Activated naive CD8-positive, alpha-beta T cell treated with anti-CD3 and anti-CD28 coated beads, Interleukin-2, amount 10 ng/mL, durations not matched to agents 7 days and 5 days (primary cell): ENCODE measurements at places on chromosomes 11 and 22. TPM values are rescaled to one million over a fixed set of nuclear protein-coding genes. Genes with fewer than 3 reads are reported as not detected.
A peak's percentile ranks its signal among the peaks of the same experiment; 100 is the strongest.

GRCh38 chr11:95148406-95148805 is 58.8 kb downstream of the ENDOD1 start:
- no peak for DNase-seq
- no peak overlapping the region for H3K27ac ChIP-seq
- no peak overlapping the region for H3K4me3 ChIP-seq
- H3K4me1 ChIP-seq = peaks cover 24% of the 10 kb centered on the region
- no peaks in the 10 kb centered on the region for H3K36me3 ChIP-seq
- H3K27me3 ChIP-seq = peaks cover 22% of the 10 kb centered on the region

- H3K36me3 ChIP-seq = no peaks in the 10 kb centered on the region
- H3K4me3 ChIP-seq = no peak overlapping the region
- peaks cover 3% of the 10 kb centered on the region for H3K4me1 ChIP-seq
- no peak for DNase-seq
These were observed 58.9 kb downstream of the FLRT1 start for GRCh38 chr11:64094463-64095260.

DNA sequence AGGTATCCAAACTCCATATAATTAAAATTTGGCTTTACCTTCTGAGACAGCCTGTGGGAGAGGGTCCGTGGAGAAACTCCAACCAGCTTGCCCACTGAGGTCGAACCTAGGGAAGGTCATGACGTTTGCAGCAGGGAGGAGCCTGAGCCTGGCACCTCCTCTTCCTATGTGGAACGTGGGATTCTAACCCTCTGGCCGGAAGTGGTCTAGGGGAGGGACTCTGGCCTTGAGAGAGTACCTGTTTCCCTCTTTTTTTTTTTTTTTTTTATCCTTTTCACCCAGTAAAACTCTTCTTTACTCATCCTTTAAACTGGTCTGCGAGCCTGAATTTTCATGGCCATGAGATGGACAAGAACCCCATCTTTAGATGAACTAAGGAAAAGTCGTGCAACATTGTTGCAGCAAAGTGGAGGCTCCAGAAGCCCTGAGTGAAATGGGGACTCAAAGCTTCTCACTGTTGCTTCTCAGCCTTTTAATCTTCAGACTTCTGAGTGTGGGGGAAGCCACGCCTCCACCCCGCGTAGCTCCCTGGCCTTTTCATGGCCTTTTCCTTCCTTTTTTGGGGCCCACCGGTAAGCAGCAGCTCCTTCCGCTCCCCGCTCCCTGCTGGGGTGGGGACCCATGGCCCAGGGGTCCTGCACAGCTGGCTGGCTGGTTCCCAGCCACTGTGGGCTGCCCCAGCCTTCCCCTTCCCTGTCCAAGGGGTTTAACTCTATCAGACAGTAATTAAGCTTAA is 1359.9 kb downstream of the LRRC4C start:
- H3K27me3 ChIP-seq = no peaks in the 10 kb centered on the region
- no peaks in the 10 kb centered on the region for H3K36me3 ChIP-seq
- no peak overlapping the region for H3K4me3 ChIP-seq
- DNase-seq = no peak

- H3K27me3 ChIP-seq = no peaks in the 10 kb centered on the region
- no peak for DNase-seq
- no peak overlapping the region for H3K4me3 ChIP-seq
These were observed 5.0 kb upstream of the MMP12 start for GRCh38 chr11:102879801-102880200.

DNA sequence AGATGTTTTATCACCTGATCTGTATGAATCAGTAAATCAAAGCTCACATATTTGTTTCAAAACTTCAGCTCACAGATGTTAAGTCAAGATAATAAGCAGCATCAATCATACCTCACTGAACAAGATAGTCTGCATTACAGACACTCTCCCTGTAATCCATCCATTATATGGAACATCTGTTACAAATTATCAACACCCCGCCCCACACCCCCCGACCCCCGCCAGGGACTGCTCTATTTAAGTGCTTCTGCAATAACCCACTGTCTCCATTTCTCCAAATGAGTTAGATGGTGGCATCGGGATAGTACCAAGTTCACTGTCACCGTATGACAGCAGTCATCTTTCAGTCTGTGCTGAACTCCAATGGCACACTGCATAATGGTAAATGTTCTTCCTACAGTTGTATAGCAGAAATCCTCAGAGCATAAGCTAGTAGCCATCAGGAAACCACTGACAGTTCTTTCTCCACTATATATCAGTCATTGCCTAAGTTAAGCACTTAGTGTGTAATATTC is 447.0 kb upstream of the ARHGAP42 start:
- no peaks in the 10 kb centered on the region for H3K36me3 ChIP-seq
- no peak overlapping the region for H3K27ac ChIP-seq
- DNase-seq = no peak
- H3K4me1 ChIP-seq = no peaks in the 10 kb centered on the region
- no peak overlapping the region for H3K4me3 ChIP-seq

GRCh38 chr11:17267576-17267975 is 9.0 kb upstream of the NUCB2 start:
- DNase-seq = no peak
- H3K36me3 ChIP-seq = no peaks in the 10 kb centered on the region
- peaks cover 17% of the 10 kb centered on the region for H3K4me1 ChIP-seq
- H3K27me3 ChIP-seq = peaks cover 21% of the 10 kb centered on the region

GRCh38 chr11:33375688-33376311 is 118.6 kb downstream of the HIPK3 start:
- no peaks in the 10 kb centered on the region for H3K36me3 ChIP-seq
- no peaks in the 10 kb centered on the region for H3K4me1 ChIP-seq
- peak within 1 kb of the TSS; percentile 34 for H3K4me3 ChIP-seq
- peaks cover 47% of the 10 kb centered on the region for H3K27me3 ChIP-seq
- H3K27ac ChIP-seq = no peak within 1 kb of the TSS

- H3K36me3 ChIP-seq = no peaks in the 10 kb centered on the region
- no peaks in the 10 kb centered on the region for H3K27me3 ChIP-seq
- no peak for DNase-seq
- H3K4me1 ChIP-seq = no peaks in the 10 kb centered on the region
- no peak overlapping the region for H3K4me3 ChIP-seq
- H3K27ac ChIP-seq = no peak overlapping the region
These were observed 177.9 kb downstream of the JRKL start for GRCh38 chr11:96567667-96568066.

- peak overlapping the region; percentile 91 for H3K27ac ChIP-seq
- H3K4me1 ChIP-seq = peaks cover 29% of the 10 kb centered on the region
- H3K27me3 ChIP-seq = no peaks in the 10 kb centered on the region
- H3K36me3 ChIP-seq = peaks cover 9% of the 10 kb centered on the region
These were observed 935 bp downstream of the TRIM68 start for GRCh38 chr11:4607096-4607495.

DNA sequence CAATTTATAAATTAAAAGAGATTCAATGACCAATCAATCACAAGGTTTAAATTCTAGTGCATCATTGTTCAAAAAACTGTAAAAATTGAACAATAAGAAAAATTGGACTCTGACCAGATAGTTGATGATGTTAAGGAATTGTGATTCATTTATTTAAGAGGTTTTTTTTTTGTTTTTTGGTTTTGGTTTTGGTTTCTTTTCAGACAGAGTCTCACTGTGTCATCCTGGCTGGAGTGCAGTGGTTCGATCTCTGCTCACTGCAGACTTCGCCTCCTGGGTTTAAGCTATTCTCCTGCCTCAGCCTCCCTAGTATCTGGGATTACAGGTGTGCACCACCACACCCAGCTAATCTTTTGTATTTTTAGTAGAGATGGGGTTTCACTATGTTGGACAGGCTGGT is 17.1 kb upstream of the EIF3M start:
- peaks cover 5% of the 10 kb centered on the region for H3K27me3 ChIP-seq
- H3K4me3 ChIP-seq = no peak overlapping the region
- peaks cover 1% of the 10 kb centered on the region for H3K36me3 ChIP-seq
- DNase-seq = no peak
- peak overlapping the region; percentile 0 for H3K27ac ChIP-seq

GRCh38 chr11:74154620-74155281 is 16.1 kb downstream of the C2CD3 start:
- H3K27me3 ChIP-seq = no peaks in the 10 kb centered on the region
- H3K27ac ChIP-seq = no peak overlapping the region
- peaks cover 1% of the 10 kb centered on the region for H3K4me1 ChIP-seq
- no peak for DNase-seq
- peaks cover 26% of the 10 kb centered on the region for H3K36me3 ChIP-seq
- no peak overlapping the region for H3K4me3 ChIP-seq

- H3K36me3 ChIP-seq = peaks cover 29% of the 10 kb centered on the region
- H3K4me3 ChIP-seq = no peak overlapping the region
- peak overlapping the region; percentile 9 for H3K27ac ChIP-seq
- DNase-seq = no peak
These were observed 24.9 kb downstream of the BMAL1 start for GRCh38 chr11:13302420-13302958.

GRCh38 chr11:123742031-123742723 is 717 bp upstream of the ZNF202 start:
- peaks cover 10% of the 10 kb centered on the region for H3K27me3 ChIP-seq
- peak overlapping the region; percentile 90 for H3K27ac ChIP-seq
- DNase-seq = no peak
- H3K36me3 ChIP-seq = peaks cover 15% of the 10 kb centered on the region

- peaks cover 2% of the 10 kb centered on the region for H3K4me1 ChIP-seq
- peak; percentile 62 for DNase-seq
- no peaks in the 10 kb centered on the region for H3K36me3 ChIP-seq
These were observed 69.1 kb downstream of the CTTN start for GRCh38 chr11:70467201-70468085.

C11orf86 gene
- not detected for total RNA-seq

OR10A2 gene
- total RNA-seq = not detected

OR51I1 gene
- not detected for total RNA-seq

MEI1 gene
- 52.1 TPM for total RNA-seq

OSM gene
- total RNA-seq = 142 TPM

AGBL2 gene
- total RNA-seq = 8.3 TPM
